ENCODE measurements at places on chromosomes 7 and 10.

DNA sequence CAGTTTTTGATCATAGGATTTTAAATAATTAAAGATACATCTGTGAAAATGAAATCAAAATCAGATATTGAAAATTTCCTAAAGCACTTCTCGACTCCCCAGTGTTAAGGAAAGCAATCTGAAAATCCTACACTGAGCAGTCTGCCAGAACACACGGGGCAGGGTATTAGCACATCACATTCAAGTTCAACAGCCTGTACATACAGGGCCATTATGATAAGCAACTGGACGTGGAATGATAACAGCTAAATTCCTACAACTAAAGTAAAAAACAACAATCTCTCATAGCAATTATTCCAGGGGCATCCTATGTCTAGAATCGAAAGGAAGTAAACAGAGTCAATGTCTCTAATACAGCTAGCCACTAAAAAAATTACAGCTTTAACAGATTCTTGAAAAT lies 31.7 kb downstream of the TRDMT1 start:
- no peak for DNase-seq

GRCh38 chr7:112615701-112616100 lies 134.9 kb downstream of the LSMEM1 start:
- DNase-seq, result no peak

DNA sequence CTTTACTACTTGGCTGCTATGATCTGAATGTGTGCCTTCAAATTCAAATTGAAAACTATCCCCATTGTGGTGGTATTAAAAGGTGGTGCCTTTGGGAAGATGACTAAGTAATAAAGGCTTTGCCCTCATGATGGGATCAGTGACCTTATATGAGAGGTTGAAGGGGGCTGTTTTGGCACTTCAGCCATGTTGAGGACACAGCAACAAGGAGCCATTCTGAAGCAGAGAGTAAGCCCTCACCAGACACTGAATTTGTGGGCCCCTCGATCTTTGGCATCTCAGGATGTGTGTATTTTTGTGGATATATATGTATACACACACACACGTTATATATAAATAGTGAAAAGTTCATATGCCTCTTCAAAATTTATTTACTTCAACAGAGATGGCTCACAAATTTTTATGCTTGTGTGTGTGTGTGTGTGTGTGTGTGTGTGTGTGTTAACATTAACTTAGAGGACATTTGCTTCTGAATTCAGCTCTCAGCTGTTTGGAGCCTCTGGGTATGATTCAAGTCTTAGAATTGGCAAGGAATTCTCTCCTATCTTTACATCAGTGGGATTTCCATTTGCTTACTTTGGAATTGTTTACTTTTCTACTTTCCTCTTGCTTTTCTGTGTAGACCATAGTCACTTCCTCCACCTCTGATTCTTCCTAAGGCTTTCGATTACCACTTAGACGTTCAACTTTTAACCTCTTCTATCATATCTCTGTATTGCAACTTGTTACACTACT lies 66.6 kb downstream of the MAGI2 start:
- no peak for DNase-seq

- DNase-seq, result no peak
Measured at GRCh38 chr7:151272877-151273276, 24.4 kb upstream of the SMARCD3 start.

- no peak for DNase-seq
Measured at GRCh38 chr7:23358152-23358674, 59.1 kb downstream of the MALSU1 start.

- DNase-seq, result peak; percentile 16
Measured at GRCh38 chr7:131555552-131556052, 826 bp downstream of the PODXL start.

DNA sequence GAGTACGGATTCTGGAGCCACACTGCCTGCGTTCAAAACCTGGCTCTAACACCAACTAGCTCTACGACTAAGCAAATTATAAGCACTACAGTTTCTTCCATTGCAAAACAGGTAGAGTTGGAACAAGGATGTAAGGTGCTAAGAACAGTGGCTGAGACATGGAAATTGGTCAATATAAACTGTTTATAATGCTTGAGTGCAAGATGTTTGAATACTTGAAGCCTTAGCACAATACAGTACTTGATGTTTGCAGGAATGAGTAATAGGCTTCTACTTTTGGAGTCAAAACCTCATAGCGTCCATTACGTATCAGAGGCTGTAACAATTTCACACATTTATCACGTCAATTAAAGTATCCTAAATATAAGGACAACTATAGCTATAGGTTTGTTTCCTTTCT lies 6.9 kb downstream of the NT5C2 start:
- no peak for DNase-seq

- no peak for DNase-seq
Measured at GRCh38 chr7:44215531-44215930, 14.8 kb downstream of the YKT6 start.

DNA sequence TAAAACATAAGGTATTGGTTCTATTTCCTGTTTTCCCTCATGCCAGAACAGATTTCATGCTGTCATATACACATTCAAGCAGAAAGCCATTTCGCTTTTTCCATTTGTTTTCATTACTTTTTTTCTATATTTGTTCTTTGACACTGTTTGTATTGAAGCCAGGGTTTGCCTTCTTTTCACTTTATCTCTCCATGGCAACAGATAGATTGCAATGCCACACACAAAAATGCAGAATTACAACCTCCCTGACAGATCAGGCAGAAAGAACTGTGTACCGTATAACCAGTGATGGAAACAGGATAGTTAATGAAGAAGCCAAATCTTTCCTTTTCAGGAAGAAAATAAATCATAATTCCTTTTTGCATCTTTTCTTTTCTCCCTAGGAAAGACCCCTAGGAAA lies 103.0 kb upstream of the PCGF5 start:
- DNase-seq, result no peak

All from GM03348 (cell line).